Tracheal epithelial cell (primary cell): ENCODE measurements at places on chromosomes 3 and 15. TPM values are rescaled to one million over a fixed set of nuclear protein-coding genes. Genes with fewer than 3 reads are reported as not detected.

MNS1 gene
- 0.21 and 0.48 TPM in 2 replicates for total RNA-seq

EDEM1 gene
- total RNA-seq: 28.9 and 56.1 TPM in 2 replicates

MASP1 gene
- under 0.01 TPM in 1 of 2 replicates, not detected in the other for total RNA-seq

TMC3 gene
- total RNA-seq: not detected in 2 replicates

GPR62 gene
- not detected in 2 replicates for total RNA-seq

ROPN1 gene
- total RNA-seq: not detected in 2 replicates

NUSAP1 gene
- total RNA-seq: 3.6 and 10.8 TPM in 2 replicates

KNL1 gene
- 1.1 and 2.2 TPM in 2 replicates for total RNA-seq

LNP1 gene
- 0.48 and 1.9 TPM in 2 replicates for total RNA-seq

GOLGA6L9 gene
- total RNA-seq: 1.1 and 2.7 TPM in 2 replicates
